ENCODE measurements at places on chromosomes 2 and 18. TPM values are rescaled to one million over a fixed set of nuclear protein-coding genes. Genes with fewer than 3 reads are reported as not detected.
A peak's percentile ranks its signal among the peaks of the same experiment; 100 is the strongest.

GRCh38 chr2:154433010-154433409, 265.5 kb upstream of the KCNJ3 start:
- no peak for DNase-seq

DNA sequence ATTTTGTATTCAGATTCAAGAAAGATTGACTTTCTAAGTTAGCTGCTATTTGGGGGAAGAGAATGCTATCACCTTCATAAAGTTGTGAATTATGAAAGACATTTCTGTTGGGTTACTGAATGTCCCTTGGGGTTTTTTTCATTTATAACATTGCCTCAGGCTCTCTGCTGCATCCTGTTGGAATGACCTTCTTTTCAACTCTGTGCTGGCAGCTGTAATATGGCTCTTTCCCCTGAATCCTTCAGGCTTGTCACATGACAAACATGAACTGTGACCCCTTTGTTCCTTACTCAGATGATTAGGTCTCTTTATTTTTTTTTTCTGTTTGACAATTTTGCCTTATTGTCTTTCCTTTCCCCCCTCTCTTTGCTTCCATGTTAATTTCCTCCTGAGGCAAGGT, 159.8 kb downstream of the TAF4B start:
- no peak for DNase-seq

GRCh38 chr2:171723716-171724683, 36.7 kb downstream of the DYNC1I2 start:
- no peak for DNase-seq

DNA sequence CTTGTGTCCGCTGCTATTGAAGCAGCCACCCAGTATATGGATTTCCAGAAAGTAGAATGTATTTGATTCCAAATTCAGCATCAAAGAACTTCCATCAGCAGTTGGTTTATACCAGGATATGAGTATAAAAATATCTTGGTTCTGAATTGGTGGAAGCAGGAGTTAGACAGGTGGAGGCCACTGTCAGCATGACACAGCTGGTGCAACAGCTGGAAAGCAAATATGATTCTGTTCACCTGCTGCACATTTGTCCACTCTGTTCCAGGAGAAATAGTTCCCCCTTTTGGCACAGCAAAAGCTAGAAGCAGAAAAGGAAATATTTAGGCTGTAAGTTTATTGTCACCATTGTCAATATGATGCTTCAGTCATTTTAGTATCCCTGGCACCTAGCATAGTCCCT, 41.2 kb downstream of the KIAA2012 start:
- DNase-seq, result no peak

DNA sequence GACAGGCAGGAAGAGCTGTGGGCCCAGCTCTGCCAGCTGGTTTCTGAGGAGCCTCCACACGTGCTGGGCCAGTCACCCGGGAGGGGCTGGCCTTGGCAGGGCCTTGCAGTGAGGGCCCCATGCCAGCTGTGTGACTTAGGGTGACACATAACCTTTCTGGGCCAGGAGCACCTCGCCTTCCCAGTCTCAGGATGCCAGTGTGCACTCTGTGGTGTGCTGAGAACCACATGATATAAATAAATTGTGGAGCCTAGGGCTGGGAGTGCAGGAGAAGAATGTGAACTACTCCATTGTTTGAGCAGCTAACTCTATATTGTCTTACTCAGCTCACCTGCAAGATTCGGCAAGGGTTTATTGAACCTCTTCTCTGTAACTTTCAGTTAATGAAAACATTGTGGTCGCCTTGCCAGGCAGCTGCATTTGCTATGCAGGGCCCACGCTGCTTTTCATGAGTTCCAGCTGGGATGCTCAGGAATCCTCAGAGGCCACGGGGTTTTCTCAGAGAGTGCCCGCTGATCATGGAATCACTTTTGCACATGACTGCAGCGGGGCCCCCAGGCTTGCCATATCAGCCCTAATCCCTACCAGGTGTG, 222.3 kb downstream of the SH3RF3 start:
- peak; percentile 91 for DNase-seq

KATNAL2 gene
- total RNA-seq, result 1.8 TPM

DNA sequence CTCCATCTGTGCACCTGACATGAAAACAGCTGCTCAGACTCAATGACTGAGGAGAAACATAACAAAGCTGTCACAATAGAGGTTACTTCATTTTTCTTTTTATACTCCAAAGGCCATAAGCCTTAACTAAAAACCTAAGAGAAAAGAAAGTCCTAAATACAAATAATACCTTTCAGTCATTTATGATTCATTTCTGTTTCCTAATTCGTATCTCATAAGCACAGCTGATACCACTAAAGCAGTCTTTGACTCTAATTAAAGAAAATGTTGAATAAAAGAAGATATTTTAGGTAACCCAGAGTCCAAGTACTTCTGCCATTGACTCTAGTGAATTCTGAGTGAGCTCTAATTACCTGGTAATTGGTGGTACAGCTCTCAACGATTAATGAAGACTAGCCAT, 20.6 kb downstream of the NEMP2 start:
- no peak for DNase-seq

DNA sequence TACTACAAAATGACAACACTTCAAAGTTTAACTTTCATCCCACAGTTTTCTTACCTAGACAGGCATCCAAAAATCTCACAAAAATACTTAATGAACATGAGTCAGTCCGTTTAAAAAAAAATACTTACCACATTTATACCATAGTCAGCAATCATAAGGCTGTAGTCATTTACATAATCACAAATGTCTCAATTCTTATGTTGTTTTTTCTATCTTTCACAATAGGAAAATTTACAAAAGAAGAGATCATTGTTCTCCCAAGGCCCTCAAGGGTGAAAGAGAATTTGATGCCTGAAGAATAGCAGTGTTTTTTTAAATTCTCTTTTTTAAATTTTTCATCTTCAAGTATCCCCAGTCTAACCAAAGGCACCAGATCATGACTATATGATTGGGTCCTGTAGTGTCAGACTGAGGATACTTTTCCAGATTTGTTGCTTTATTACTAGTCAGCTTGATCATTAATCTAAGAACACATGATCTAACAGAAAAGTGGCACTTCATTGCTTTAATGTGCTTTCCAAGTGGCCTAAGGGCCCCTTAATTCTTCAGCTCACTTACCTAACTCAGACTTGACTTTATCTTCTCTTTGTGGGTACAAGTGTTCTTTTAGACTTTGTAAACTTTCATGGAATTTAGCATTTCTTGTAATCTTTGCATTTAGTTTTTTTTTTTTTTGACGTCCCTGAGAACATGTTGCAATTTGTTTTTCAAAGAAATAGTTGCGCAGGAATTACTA, 4.7 kb downstream of the SCYGR5 start:
- DNase-seq, result no peak

DNA sequence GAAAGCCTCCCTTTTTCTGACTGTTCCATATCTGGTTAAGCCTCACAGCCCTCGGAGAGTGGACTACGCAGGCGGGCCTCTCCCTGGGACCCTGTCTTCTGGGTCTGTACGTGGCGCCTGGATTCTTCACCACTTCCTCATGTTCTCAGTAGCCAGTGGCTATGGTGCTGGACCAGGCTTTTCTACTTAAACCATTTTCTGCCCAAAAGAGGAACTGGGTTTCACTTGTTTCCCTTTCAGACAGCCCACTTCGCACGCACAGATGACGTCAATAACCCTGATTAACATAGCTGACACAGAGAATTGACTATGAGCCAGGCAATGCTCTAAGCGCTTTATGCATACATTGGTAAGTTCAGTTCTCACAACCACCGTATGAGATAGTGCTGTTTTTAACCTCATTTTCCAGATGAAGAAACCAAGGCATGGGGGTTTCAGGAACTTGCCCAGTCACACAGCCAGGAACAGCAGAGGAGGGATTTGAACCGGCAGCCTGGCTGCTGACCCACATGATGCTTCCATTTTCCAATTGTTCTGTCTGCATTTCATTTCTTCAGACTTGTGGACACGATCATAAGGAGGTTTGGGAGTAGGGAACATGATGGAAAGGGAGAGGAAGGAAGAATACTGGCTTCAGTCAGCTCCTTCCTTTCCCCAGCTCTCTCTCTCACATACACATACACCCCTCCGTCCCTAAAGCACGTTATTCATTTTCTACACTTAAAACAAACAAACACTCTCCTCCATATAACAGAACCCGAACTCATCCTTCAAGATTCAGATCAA, 41.7 kb downstream of the MYOM1 start:
- DNase-seq, result peak; percentile 89

DNA sequence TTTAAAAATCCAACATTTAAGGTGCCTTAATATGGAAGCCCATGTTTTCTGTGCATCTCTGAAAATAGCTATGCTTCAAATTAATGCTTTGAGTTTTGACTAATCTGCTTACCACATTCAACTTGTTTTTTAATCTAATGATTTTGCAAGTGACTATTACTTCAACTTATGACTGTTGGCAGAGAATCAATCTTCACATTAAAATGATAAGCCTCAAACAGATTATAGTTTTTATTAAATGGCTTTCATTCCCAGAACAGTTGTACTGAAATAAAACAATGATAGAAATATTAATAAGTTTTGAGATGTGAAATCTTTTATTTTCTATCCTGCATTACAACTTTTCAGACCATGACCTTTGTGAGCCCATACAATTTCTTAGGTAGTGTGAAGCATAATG, 347.5 kb downstream of the ZNF804A start:
- DNase-seq, result no peak

GRCh38 chr2:33665039-33665438, 65.9 kb upstream of the FAM98A start:
- no peak for DNase-seq

- no peak for DNase-seq
Measured at GRCh38 chr2:216621292-216621691, 11.9 kb upstream of the IGFBP2 start.

GRCh38 chr18:79799619-79800370, 2.1 kb downstream of the KCNG2 start:
- DNase-seq, result peak; percentile 75

- DNase-seq, result peak; percentile 43
Measured at GRCh38 chr2:239826786-239827522, 198.2 kb downstream of the NDUFA10 start.

GRCh38 chr2:219335373-219335786, 2.8 kb upstream of the RESP18 start:
- no peak for DNase-seq
